ENCODE measurements at places on chromosomes 11 and 22.

GRCh38 chr22:50525104-50525857, at the start of gene SCO2:
SCO2 (minus strand) TSS chr22:50525598; CDS start chr22:50524411, 1,187 bp downstream.
- peak; percentile 97 for DNase-seq

DNA sequence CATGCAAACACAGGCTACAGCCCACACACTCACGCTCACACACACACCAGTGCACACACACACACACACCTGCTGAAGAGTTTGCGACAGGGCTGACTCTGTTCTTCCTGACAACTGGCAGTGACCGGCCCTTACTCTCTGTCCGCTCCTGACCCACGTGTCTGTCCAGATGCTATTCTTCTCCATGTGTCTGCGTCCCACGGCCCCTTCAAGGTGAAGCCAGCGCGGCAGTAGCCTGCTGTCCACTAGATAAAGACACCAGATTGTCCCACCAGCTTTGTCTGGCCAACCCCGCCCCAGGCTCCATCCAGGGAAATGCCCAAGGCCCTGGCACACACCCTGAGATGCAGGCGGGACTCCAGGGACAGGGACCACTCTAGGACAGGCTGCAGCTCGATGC, 713.9 kb downstream of the BRD1 start:
- DNase-seq = no peak

DNA sequence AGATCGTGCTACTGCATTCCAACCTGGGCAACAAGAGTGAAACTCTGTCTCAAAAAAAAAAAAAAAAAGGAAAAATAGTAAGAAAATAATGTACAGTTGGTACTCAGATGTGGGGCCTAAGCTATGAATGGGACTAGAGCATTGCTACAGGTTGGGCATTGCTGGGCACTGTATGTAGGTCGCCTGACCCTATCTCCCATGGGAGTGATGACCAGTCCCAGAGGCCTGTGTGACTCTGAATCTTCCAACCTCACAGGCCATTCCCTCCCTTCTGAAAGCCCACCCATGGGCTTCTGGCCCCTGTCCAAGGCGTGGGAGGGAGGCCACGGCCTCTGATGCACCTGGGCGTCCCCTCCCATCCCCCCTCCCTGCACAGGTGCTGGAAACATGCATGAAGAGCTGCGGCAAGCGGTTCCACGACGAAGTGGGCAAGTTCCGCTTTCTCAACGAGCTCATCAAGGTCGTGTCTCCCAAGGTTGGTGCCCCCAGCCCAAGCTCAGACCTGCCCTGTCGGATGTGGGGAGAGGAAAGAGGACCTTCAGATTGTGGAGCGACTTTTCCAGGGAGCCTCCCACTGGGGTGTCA, 9.5 kb downstream of the GGA1 start:
- DNase-seq = no peak

DNA sequence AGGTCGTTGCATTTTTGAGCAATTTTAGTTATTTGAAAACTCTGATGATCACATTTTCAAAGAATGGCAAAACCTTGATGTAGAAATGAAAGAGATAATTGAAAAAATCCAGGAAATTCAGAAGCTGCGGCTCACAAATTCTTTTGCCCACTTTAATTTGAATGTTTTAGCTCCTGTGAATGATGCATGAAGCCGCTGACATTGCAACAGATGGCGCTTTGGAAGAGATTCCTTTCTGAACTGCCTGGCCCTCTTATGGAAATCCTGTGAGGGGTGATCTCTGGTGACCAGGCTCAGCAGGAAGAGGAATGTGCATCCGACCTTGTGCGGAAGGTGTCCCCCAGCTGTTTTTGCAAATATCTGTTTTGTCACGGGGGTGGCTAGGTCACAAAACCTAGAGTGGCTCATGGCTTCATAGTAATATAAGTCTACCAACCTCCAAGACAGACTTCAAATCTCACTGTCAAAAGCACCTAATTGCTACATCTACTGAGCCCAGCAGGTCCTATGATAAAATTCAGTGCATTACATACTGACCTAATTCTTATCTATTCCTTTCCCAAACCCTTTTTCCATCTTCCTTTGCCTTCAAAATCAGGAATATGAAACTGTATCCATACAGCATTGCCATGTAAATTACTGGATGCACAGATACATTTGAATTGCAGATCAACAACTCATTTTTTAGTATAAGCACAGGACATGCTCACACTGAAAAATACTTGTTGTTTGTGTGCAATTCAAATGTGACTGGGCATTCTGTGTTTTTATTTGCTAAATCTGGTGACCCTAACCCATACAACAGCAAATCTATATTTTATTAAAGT, 412.7 kb downstream of the ETS1 start:
- DNase-seq = no peak

GRCh38 chr11:33651990-33652389, 48.6 kb downstream of the C11orf91 start:
- no peak for DNase-seq

GRCh38 chr11:61448552-61448927, 18.6 kb downstream of the SDHAF2 start:
- DNase-seq = no peak

DNA sequence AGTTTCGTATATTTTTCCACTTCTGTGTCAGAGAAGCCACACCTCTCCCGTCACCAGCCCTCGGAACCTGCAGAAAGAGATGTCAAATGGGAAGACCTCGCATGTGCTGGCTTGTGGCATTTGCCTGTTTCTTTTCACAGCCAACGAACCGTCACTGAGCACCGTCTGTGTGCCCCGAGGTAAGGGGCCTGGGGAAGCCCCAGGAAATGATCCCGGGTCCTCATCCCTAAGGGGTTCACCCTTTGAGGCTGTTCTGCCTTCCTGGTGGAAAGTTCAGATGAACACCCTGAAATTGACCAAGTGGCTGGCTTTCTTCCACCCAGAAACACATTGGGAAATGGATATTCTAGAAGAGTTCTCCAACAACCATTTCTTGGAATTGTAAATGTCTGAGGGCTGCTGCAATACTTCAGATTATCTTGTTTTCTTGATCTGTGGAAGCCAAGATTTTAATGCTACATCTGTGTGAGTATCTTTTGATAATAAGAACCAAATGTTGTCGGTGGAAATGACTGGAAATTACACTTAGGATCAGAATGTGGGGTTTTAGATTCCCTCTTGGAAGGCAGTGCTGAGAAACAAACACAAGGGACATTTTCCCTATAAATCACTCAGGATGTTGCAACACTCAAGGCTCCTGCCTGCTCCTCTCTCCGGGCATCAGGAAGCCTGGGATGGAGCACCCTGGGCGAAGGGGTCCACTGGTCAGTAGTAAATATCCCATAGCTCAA, 37.6 kb downstream of the RIBC2 start:
- no peak for DNase-seq

DNA sequence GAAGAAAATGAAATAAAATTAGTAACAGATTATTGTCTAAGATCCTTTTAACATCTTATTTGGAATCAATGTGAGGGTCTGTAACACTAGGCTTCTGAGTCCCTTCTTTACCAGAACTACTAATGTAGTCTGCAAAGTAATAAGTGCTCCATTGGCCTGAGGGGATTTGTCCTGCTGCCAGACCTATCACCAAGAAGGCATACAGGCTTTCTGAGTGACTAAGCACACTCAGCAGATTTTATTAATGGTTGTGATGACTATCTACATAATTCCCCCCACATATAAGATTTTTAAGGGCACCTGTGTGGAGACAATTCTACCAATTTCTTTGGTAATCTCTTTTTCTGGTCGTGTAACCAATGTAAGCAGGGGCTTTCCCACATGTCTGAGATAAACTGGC, 365.0 kb upstream of the FAT3 start:
- DNase-seq = no peak

- DNase-seq = no peak
These were observed 49.0 kb downstream of the MUC15 start for GRCh38 chr11:26522912-26523610.

- peak; percentile 74 for DNase-seq
These were observed 30.0 kb downstream of the ARAP1 start for GRCh38 chr11:72722050-72722748.

- no peak for DNase-seq
These were observed 64.9 kb downstream of the DEPDC5 start for GRCh38 chr22:31818481-31819392.

GRCh38 chr11:121295246-121296029, 2.9 kb downstream of the SC5D start:
- no peak for DNase-seq

DNA sequence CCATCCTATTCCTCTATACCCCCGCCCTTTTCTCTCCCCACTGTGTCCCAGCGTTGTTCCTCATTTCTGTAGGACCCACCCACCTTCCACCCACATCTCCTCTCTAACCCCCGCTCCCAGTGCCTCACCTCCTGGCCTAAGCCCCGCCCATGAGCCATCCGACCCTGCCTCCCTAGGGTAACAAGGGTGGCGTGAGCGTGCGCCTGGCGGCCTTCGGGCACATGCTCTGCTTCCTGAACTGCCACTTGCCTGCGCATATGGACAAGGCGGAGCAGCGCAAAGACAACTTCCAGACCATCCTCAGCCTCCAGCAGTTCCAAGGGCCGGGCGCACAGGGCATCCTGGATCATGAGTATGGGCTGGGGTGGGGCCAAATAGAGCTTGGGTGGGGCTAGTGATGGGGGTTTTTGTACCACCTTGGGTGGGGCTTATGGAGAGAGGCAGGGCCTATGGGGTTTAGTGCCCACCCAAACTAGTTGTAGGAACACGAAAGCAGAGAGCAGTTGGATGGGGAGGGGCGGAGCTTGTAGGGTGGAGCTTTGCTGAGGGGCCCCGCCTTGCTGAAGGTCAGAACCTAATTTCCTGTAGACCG, 4.5 kb downstream of the INPP5J start:
- no peak for DNase-seq

- no peak for DNase-seq
These were observed 3.3 kb downstream of the CD248 start for GRCh38 chr11:66313321-66314185.

DNA sequence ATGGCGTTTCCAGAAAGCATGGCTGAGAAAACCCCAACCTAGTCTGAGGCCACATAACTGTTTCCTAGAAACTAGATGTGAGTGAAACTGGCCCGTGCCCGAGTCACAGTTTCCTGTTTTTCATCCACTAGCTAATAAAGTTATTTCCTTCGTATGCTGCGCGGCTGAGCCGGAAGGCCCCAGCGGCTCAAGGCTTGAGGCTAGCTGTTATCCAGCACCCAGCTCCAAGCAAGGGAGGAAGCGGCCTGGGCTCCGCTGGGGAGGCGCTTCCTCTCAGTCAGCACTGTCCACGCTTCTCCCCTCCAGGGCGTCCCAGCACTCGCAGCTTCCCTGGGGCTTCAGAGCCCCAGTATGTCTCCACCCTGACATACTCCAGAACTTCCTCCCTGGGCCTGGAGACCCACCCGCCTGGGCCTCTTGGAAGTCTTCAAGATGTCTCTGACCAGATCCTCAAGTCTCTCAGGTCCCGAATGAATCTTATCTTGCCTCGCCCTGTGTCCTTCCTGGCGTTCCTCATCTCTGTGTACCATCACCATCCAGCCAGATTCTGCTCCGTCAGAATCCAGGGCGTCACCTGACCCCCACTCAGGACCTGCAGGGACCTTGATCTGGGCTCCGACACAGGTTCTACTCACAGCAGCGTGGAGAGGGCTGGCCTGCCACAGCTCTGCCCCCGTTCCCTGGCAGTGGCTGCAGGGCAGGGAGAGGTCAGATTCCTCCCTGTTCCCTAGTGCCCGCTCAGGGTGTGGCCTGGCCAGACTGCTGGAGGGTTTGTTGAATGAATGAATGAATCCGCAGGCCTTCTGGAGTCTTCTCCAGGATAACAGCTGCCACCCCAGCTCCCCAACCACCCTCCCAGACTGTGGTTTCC, 81.9 kb downstream of the LRRC32 start:
- DNase-seq = no peak

DNA sequence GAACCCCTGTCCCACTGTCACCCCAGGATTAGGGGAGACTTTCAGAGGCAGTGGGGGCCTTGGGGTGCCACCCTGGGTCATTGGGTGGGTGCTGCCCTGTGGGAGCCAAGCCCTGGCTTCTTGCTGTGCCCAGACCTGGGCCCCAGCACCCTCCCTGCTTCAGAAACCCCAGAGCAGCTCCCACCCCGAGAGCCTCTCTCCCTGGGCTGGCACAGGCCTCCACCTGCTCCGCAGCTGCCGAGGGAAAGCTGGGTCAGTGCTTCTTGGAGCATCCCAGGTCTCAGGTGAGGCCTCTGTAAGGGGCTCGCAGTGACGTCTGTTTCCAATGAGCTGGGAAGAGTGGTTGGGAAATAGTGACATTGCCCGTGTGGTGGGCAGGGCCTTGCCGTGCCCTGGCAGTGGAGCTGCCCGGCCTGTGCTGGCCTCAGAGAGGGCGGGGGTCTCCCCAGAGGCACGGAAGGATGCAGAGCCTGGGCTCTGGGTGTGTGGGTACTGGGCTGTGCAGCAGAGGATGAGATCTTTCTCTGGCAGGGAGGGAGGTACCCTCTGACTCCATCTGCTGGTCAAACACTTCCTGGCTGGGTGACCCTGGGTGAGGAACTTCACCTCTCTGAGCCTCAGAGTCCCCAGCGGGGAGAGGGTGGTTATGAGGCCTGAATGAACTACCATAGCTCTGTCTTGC, 23.0 kb downstream of the C22orf23 start:
- DNase-seq = no peak

GRCh38 chr22:35443338-35443737, 43.4 kb downstream of the MCM5 start:
- DNase-seq = no peak
